ENCODE measurements at places on chromosomes 5 and 9.

DNA sequence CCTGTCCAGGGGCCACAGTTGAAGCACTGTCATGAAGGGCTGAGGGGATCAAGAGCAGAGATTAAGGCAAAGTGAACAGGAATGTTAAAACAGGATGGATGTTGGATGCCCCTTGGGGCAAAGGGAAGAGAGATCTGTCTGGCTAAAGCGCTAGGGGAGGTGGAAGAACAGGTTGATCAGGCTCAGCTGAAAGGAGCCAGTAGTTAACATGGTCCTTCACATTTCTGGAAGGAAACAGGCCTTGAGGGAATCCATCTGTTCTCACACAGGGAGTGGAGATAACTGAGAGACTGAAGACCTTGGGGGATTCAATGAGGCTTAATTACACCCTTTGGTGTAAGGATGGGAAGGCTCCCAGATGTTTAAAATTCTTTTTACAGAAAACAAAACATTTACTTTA is 5.8 kb downstream of the HAPLN1 start:
- no peak for DNase-seq

GRCh38 chr5:66828548-66829357 is 232.6 kb downstream of the MAST4 start:
- DNase-seq, result peak; percentile 68

GRCh38 chr5:128455841-128456361 is 82.1 kb downstream of the FBN2 start:
- no peak for DNase-seq

GRCh38 chr5:79035237-79035636 is 34.2 kb downstream of the DMGDH start:
- DNase-seq, result no peak

GRCh38 chr5:61906820-61907219 is 399.2 kb upstream of the KIF2A start:
- no peak for DNase-seq

- DNase-seq, result no peak
Observed at GRCh38 chr5:176685010-176685409, 37.7 kb downstream of the TSPAN17 start.

DNA sequence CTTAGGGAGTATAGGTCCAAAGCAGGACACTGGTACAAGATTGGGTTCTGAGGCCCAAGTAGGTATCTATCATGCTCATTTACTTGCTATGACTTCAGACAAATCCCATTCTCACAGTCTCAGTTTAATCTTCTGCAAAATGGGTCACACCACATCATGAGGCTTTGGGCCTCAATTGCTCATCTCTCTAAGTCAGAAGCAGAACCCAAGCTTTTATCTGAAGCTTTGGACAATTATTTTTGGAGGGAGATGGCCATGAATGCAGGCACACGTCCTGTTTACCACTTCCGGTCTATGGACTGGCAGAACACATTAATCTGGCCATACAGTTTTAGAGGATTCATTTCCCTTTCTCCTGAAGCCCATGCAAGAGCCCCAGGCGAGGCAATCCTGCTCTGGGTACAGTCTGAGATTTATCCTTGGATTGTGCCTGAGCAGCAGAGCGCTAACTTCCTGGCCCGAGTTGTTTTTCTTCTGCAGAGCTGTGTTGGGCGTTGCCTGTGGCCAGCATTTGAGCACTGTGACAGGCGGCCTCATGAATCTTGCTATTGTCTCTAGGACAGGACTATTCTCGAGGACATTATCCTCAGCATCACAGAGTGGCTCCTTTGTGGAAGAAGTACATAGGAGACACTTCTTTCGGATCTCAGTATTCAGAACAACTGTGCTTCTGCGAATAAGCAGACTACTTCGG is 16.1 kb downstream of the SLC22A4 start:
- no peak for DNase-seq

- DNase-seq, result peak; percentile 22
Observed at GRCh38 chr5:89047571-89047970, 164.6 kb upstream of the MEF2C start.
